ENCODE measurements at places on chromosomes 2 and 18.

GRCh38 chr2:39755466-39755865, 23.6 kb downstream of the THUMPD2 start:
- DNase-seq, result no peak

DNA sequence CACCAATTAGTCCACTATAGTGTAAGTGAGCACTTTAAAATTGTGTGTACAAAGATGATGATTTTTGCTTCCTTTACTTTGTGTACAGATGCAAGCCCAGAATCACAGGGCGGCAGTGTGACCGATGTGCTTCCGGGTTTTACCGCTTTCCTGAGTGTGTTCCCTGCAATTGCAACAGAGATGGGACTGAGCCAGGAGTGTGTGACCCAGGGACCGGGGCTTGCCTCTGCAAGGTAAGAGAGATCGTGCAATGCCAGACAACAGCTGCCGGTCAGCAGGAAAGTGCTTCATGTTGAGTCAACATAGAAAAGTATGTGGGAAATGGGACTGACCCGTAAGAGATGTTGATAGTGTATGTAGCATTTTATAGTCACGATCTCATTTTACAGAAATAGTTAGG, 156.8 kb upstream of the TTC39C start:
- no peak for DNase-seq

DNA sequence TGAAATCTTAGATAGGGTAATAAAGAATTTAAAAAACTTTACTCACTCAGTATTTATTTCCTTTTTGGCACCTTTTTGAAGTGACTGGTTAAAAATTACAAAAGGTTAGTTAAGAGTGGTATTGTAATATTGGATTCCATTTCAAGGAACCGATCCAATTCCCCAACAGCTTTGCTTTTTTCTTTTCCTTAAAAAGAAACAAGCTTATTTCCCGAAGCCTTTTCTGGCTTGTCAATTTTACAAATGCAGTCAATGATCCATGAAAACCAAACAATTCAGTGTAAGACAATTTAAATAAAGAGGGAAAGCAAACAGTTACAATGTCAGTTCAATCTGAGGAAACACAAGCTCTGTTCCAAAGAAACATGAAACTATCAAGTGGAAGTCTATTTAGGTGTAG, 200.2 kb downstream of the RIT2 start:
- DNase-seq, result no peak

GRCh38 chr2:160612266-160612856, 118.8 kb upstream of the RBMS1 start:
- no peak for DNase-seq

- no peak for DNase-seq
Measured at GRCh38 chr2:73290049-73290839, 3.1 kb downstream of the EGR4 start.

GRCh38 chr2:122543815-122544214, 788.4 kb downstream of the TSN start:
- DNase-seq, result no peak

- no peak for DNase-seq
Measured at GRCh38 chr2:30356776-30357175, 90.3 kb upstream of the LCLAT1 start.

All from NCI-H524 treated with DMSO at 0.1 percent for 48 hours (cell line).